SK-N-DZ (cell line): ENCODE measurements at places on chromosomes 16 and 17.
A peak's percentile ranks its signal among the peaks of the same experiment; 100 is the strongest.

- DNase-seq = peak; percentile 81
These were observed 9.0 kb downstream of the SLC5A10 start for GRCh38 chr17:18960803-18961511.

GRCh38 chr17:50832864-50833381 is 2.5 kb upstream of the WFIKKN2 start:
- DNase-seq = peak; percentile 51

DNA sequence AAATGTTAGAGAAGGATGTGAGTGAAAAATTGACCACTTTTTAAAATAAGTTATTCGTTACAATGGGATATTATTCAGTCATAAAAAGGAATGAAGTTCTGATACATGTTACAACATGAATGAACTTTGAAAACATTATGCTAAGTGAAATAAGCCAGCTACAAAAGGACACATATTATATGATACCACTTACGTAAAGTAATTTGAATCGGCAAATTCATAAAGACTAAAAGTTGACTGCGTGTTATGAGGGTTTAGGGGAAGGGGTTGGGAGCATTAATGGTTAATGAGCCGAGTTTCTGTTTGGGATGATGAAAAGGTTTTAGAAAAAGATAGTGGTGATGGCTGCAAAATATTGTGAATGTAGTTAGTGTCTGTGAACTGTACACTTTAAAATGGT is 73.1 kb downstream of the USP32 start:
- no peak for DNase-seq

- peak; percentile 94 for DNase-seq
These were observed 7.1 kb upstream of the TEX19 start for GRCh38 chr17:82351713-82352488.

DNA sequence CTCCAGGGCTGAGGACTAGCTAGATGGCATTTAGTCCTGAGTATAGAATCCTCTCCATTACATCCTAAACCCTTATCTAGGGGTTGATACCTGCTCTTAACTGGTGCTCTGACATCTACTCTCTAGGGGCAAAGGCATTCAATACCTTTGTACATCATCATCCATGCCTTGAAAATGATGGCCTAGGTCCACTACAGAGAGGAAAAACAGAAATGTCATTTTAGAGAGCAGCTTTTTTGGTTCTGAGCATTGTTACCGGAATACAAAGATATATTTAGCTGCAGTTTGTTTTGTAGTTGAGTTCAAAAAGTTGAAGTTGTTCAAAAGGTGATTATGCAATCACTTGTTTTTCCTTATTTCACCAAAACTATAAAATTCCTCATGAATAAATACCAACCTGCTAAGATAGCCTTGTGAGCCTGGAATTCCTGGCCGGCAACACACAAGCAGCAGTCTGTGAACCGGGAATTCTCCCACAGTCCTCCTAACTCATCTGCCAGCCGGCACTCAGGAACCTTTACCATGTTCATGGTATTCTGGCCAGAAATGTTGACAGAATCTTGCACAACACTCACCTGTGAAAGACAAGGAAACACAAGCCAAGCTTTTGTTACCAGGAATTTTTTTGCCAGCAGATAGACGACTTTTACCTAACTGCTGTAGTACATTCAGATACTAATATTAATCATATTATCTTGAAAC is 35.4 kb downstream of the NXPH3 start:
- DNase-seq = no peak

- DNase-seq = no peak
These were observed 12.5 kb downstream of the TFAP4 start for GRCh38 chr16:4260360-4260759.
